ENCODE measurements at places on chromosomes 16 and 17.
A peak's percentile ranks its signal among the peaks of the same experiment; 100 is the strongest.

GRCh38 chr16:87160701-87161337, 156.4 kb downstream of the C16orf95 start:
- no peaks in the 10 kb centered on the region for H3K36me3 ChIP-seq
- H3K4me1 ChIP-seq = peaks cover 7% of the 10 kb centered on the region
- no peak overlapping the region for H3K27ac ChIP-seq

- no peaks in the 10 kb centered on the region for H3K36me3 ChIP-seq
- H3K4me3 ChIP-seq = no peak overlapping the region
- H3K27me3 ChIP-seq = no peaks in the 10 kb centered on the region
- DNase-seq = no peak
- H3K27ac ChIP-seq = no peak overlapping the region
Observed at GRCh38 chr17:79154951-79155585, 80.4 kb downstream of the ENGASE start.

DNA sequence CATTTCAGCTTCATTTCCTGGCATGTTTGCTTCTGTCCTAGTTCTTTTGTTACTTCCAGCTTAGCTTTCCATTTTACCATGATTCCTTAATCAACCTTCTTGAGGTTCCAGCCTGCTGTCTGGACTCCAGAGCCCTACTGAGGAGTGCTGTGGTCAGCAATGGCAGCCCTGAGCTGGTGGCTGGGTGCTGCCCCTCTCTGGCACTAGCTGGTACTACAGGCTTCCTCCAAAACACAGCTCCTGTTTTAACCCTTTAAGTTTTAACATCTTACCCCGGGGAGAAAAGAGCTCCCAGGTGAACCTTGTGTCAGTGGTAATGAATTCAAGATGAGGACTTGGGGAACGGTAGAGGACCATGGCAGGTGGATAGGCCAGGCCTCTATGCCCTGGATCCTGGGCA, 395.5 kb downstream of the TMEM114 start:
- H3K27ac ChIP-seq = no peak overlapping the region
- DNase-seq = no peak
- H3K4me3 ChIP-seq = no peak overlapping the region
- H3K27me3 ChIP-seq = no peaks in the 10 kb centered on the region
- H3K4me1 ChIP-seq = no peaks in the 10 kb centered on the region

- no peak overlapping the region for H3K27ac ChIP-seq
- H3K36me3 ChIP-seq = no peaks in the 10 kb centered on the region
- DNase-seq = no peak
Observed at GRCh38 chr17:77749321-77749751, 209.2 kb upstream of the TNRC6C start.

GRCh38 chr17:38704606-38705522, at the start of gene MLLT6:
MLLT6 (plus strand) TSS chr17:38705273; CDS start chr17:38705633, 360 bp downstream.
- no peaks in the 10 kb centered on the region for H3K36me3 ChIP-seq
- peak within 1 kb of the TSS; percentile 27 for H3K27ac ChIP-seq
- peaks cover 7% of the 10 kb centered on the region for H3K27me3 ChIP-seq
- H3K4me1 ChIP-seq = peaks cover 41% of the 10 kb centered on the region

DNA sequence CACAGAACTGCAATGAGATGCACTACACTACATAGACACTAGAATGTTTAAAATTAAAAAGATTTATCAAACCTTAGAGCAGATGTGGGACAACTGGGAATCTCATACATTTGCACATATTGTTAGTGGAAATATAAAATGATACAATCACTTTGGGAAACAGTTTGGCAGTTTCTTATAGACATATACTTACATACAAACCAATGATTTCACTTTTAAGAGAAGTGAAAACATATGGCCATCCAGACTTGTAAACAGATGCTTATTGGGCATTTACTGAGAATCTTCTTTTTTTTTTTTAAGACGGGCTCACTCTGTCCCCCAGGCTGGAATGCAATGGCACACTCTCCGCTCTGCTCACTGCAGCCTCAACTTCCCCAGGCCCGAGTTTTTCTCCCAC, 50.1 kb downstream of the AXIN2 start:
- H3K36me3 ChIP-seq = no peaks in the 10 kb centered on the region
- no peaks in the 10 kb centered on the region for H3K27me3 ChIP-seq
- H3K27ac ChIP-seq = no peak overlapping the region
- H3K4me1 ChIP-seq = peaks cover 11% of the 10 kb centered on the region
- H3K4me3 ChIP-seq = no peak overlapping the region
- DNase-seq = no peak

GRCh38 chr17:17497845-17498520, 1.8 kb upstream of the RASD1 start:
- peaks cover 19% of the 10 kb centered on the region for H3K4me1 ChIP-seq
- peaks cover 10% of the 10 kb centered on the region for H3K27me3 ChIP-seq
- H3K4me3 ChIP-seq = no peak overlapping the region
- no peak overlapping the region for H3K27ac ChIP-seq
- H3K36me3 ChIP-seq = no peaks in the 10 kb centered on the region
- no peak for DNase-seq

DNA sequence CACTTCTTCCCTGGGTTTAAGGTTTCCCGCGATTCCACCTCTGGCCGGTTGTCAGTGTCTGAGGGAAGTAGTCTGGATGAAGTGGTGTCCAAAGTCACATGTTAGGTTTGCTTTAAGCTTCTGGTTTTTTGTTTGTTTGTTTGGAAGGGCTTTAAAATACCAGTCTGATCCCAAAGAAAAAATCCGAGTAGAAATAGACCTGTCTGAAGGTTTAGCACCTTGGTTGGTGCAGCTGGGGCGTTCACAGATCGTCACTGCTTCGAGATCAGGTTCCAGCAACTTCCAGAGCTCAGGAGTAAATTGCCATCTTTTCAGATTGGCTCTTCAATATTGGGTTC, 567 bp downstream of the TMEM97 start:
- no peak for DNase-seq
- H3K36me3 ChIP-seq = no peaks in the 10 kb centered on the region
- peaks cover 17% of the 10 kb centered on the region for H3K4me1 ChIP-seq
- peak overlapping the region; percentile 65 for H3K27ac ChIP-seq

DNA sequence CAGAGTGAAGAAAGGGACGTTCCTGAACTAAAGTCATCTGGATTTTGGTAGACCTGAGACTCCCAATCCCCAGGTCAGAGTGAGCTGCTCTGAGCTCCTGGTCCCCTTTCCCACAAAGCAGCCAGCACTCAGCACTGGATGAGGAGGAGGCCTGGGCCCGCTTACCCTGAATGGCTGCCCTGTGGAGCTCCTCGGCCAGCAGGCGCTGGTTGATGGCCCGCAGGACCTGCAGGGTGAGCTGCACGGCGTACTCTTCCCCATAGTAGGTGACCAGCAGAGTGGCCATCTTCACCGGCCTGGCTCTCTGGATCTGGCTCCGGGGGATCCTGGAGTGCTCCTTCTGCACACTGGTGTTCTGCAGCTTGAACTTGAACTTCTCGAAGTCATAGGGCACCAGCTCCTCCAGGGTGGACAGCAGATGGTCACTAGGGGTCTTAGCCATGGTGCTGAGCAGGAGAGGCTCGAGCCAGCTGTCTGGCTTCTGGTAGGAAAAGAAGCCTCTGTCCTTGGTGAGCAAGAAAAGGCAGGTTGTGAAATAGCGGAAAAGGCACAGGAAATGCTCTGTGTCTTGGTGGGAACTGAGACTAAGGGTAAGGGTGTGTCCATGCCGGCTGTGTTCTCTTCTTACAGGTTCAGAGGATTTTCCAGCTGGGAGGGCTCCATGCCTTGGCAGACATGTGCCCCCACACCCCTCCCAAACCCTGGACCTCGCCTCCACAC, at the start of gene MEFV:
MEFV (minus strand) TSS at position 488 of the 720 bp plus-strand sequence; CDS start at position 442, 46 bp downstream.
- H3K4me1 ChIP-seq = peaks cover 2% of the 10 kb centered on the region
- DNase-seq = no peak
- no peaks in the 10 kb centered on the region for H3K36me3 ChIP-seq
- H3K4me3 ChIP-seq = no peak within 1 kb of the TSS
- no peaks in the 10 kb centered on the region for H3K27me3 ChIP-seq
- no peak within 1 kb of the TSS for H3K27ac ChIP-seq

DNA sequence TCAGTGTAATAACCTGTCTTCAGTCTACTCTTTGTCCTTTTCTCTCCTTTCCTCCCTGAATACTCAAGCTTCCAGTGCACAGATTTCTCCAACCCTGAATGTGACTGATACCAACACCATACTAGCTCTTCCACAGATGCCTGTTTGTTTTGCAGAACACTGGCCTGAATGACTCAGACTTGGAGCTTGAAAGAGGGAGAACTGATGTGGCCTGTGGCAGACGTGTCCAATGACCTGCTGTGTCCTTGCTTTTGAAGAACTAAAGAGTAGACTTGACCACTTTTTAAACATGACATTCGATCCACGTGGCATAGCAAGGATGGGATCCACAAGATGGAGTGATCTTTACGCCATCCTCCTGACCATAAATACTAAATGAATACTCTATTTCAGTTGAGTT, 361.0 kb downstream of the WWOX start:
- H3K27ac ChIP-seq = no peak overlapping the region
- H3K4me1 ChIP-seq = no peaks in the 10 kb centered on the region
- no peaks in the 10 kb centered on the region for H3K36me3 ChIP-seq
- no peak for DNase-seq

- H3K27me3 ChIP-seq = no peaks in the 10 kb centered on the region
- no peak for DNase-seq
- H3K4me3 ChIP-seq = no peak overlapping the region
- no peaks in the 10 kb centered on the region for H3K36me3 ChIP-seq
Observed at GRCh38 chr17:35584061-35584460, 3.1 kb upstream of the AP2B1 start.

- peaks cover 11% of the 10 kb centered on the region for H3K4me1 ChIP-seq
- no peaks in the 10 kb centered on the region for H3K27me3 ChIP-seq
- H3K4me3 ChIP-seq = no peak overlapping the region
- no peaks in the 10 kb centered on the region for H3K36me3 ChIP-seq
Observed at GRCh38 chr17:47948706-47949196, 7.4 kb downstream of the PNPO start.
